CD4-positive, alpha-beta T cell treated with Interleukin-21 for 1 hour (primary cell): ENCODE measurements at places on chromosomes 7 and 10.

DNA sequence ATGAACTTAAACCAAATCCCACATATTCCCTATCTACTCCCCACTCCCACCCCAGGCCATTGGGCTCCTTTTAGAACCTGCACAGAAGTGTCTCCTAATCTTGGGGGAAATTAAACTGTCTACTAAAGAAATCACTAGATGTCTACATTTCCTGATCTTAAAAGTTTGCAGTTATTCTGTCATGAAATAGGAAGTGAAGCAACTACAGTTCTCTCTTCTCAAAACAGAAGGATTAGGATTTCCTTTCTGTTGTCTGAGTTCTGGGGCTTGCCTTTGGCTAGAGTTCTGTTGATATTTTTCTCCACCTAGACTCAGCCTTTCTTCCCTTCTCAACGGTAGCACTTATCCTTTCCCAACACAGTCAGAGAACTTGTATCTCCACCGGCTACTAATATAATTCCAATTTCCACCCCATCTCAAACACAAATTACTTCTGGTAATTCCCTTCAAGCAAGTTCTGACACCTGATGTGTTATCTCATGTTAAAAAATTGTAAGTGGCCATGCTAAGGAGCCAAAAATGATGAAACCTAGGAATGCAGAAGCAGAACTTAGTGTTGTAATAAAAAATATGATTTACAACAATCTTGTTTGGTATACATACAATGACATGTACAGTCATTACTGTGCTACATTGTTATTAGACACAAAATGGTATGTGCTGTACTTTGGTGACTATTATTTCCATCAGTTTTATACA, 12.1 kb downstream of the OR9A4 start:
- DNase-seq = no peak

GRCh38 chr7:98509836-98510235, 107.2 kb upstream of the NPTX2 start:
- no peak for DNase-seq

GRCh38 chr10:115829521-115830205, 443.3 kb downstream of the GFRA1 start:
- DNase-seq = no peak

- no peak for DNase-seq
Measured at GRCh38 chr10:98694014-98694413, 247.3 kb upstream of the HPS1 start.

- DNase-seq = no peak
Measured at GRCh38 chr7:76011442-76011861, 17.1 kb upstream of the TMEM120A start.

DNA sequence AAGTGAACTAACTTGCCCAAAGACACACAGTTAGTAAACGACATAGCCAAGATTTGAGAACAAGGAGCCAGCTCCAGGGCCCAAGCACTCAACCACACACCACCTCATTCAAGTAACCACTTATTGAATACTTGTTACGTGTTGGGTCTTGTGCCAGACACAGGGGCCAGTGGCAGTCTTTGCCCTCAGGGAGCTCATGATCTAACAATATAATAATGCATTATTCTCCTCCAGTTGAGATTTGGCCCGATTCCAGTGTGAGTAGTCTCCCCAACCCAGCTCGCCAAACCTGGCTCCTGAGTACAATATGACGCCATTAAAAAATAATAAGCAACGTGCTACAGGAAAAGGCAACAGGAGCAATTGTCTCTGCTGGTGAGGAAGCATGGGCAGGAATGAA, 14.4 kb upstream of the STK17A start:
- no peak for DNase-seq

GRCh38 chr7:36994456-36995112, 270.3 kb upstream of the AOAH start:
- no peak for DNase-seq

DNA sequence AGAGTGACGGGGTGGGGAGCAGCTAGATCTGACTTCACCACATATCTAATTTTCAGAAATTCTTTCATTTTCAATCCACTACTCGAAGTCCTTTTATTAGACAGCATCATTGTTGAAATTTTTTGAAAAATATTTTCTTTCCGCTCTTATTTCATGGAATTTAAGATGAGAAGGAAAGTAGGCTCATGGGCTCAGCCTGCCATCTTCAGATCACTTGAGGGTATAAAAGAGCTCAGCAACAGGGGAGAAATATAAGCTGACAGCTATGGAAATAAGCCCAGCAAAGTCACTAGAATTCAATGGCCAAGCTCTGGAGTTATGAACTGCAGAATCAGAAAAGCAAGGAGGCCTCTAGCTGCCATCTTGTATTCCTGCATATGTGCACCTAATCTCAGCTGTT, 389.1 kb downstream of the XPNPEP1 start:
- no peak for DNase-seq

DNA sequence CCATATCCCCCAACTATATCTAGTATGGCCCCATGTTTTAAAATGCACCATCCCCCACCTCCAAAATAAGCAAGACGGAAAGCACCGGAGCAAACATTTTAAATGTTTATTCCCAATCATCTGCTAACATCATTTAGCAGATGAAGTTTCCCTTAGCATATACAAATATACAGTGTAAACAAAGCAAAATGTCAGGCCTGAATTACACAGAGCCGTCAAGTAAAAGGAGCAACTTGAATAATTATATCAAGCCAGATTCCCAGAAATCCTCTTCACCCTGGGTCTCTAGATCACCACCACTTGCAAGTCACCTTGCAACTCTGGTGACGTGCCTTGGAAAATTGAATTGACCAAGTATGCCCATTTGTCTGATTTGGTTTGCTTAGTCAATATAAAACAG, 91.6 kb upstream of the COL1A2 start:
- DNase-seq = no peak

DNA sequence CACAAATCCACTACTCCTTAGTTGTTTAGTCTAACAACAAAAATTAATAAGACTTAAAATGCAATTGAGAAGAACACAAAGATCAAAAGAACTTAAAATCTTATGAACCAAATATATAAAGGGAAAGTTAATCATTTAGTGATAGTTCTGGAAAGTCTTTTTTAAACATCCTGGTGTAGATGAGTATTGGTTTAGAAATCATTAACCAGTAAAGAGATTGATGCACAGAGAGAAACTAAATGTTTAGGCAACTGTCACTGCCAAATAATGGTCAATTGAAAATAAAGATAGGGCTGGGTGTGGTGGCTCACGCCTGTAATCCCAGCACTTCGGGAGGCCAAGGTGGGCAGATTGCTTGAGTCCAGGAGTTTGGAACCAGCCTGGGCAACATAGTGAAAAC, 44.9 kb downstream of the SP8 start:
- DNase-seq = no peak

- DNase-seq = no peak
Measured at GRCh38 chr7:30241767-30242166, 42.6 kb upstream of the ZNRF2 start.

DNA sequence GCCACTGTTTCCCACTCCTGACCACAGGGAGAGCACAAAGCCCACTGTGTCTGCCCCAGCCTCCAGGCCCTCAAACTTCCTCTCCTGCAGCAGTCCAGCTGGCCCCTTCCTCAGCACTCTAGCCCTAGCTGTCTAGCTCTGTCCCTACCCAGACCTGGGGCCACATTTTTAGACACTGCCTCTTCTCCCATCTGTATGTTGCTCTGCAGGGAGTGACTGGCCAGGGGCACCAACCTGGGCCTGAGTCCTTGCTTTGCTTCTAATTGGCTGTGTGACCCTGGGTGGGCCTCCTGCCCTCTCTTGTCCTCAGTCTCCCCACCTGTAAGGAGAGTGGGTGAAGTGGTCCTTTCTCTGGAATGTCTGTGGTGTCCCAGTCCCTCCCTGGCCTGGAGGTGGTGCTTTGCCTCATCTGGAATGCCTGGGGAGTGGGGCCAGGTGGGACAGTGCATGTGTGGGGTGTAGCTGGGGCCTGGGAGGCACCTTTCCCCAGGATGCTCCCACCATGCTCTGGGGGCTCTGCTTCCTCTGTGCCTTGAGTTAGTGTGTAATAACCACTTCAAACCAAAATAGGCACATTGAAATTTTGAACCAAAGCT, 25.1 kb downstream of the AQP1 start:
- no peak for DNase-seq

- no peak for DNase-seq
Measured at GRCh38 chr10:71939861-71940474, 24.2 kb upstream of the CHST3 start.

DNA sequence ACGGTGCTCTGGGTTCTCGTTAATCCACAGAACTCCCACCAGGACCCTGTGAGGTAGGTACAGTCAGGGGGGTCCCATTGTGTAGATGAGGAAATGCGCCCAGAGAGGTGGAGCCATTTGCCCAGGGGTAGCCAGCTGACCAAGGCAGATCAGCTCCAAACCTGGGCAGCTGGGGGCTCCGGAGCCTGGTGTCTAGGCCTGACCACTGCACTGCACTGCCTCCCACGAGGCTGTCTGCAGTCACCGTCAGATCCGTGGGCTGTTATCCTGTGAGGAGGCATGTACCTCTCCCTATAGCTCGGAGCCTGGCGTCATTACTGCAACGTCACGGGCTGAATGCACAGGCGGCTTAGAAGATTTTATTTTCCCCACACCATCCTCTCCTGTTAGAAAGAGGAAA, 411.8 kb upstream of the FOXK1 start:
- no peak for DNase-seq

GRCh38 chr7:46319841-46320240, 398.8 kb upstream of the IGFBP3 start:
- no peak for DNase-seq

- DNase-seq = no peak
Measured at GRCh38 chr7:101362334-101363195, at the start of gene COL26A1. Gene COL26A1 (plus strand): TSS chr7:101362875. CDS start chr7:101363033, 158 bp downstream.

DNA sequence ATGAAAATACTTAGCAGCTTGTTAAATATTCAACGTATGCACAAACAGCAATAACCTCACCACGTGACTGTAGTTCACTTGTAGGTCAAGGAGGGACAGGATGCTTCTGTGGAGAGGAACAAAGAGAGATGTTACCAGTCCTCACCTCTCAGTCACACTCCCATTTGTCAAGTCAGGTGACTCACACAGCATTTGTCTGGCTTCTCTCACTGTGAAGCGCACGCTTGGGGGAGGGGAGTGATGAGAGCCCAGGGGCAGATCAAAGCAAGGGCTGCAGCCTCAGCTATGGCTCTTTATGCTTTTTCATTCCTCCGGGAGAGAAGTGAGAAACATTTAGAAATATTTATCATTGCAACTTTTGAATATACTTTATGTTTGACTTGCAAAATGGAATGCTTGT, 2.9 kb upstream of the RBM20 start:
- DNase-seq = peak; percentile 13
